GF-D8 (cell line): ENCODE measurements at places on chromosomes 3 and 15.

DNA sequence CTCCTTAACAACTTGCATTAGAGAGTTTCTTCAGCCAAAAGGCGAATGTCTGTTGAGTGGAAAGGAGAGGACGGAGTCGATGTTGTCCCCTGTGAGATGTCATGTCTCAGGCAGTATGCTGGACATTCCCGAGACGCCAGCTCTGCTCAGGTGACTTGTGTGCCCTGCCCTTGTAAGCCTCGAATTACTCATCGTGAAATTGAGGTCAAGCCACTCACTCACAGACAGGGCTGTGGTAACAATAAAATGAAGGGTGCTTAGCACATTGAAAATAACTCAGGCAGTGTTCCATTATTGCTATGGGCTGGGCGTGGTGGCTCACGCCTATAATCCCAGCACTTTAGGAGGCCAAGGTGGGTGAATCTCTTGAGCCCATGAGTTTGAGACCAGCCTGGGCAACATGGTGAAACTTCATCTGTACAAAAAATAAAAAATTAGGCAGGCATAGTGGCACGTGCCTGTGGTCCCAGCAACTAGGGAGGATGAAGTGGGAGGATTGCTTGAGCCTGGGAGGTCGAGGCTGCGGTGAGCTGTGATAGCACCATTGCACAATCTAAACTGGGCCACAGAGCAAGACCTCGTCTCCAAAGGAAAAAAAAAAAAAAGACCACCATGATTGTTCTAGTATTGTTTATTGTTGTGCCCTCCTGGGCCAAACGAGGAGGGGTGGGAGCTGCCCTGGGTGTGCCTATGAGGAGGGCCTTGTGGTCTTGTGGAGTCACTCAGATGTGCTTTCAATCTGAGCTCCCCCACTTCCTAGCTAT, 214.4 kb downstream of the THSD4 start:
- no peak for DNase-seq

DNA sequence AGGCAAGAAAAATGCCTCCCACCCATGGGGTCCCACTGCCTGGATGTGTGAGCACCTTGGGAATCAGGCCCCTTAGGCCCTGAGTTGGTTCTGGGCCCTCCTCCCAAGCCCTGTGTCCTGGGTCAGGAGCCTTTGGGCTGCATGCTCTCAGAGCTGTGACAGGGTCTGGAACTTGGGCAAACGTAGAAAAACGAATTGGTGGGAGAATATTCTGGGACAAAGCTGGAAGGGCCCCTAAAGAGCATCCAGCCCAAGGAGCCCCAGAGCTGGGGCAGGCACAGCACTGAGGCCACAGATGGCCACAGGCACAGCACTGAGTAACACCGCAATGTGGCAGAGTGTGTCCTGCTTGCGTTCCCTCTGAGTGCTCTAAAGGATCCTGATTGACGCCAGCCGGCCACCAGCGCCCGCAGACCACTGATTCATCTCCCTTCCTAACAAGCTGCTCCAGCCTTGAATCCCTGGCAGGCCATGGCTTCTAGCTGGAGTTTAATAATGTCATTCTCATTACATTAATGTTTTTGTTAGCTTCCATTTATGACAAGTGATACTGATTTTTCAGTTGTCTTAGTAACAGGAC, 18.6 kb upstream of the SEC13 start:
- no peak for DNase-seq

DNA sequence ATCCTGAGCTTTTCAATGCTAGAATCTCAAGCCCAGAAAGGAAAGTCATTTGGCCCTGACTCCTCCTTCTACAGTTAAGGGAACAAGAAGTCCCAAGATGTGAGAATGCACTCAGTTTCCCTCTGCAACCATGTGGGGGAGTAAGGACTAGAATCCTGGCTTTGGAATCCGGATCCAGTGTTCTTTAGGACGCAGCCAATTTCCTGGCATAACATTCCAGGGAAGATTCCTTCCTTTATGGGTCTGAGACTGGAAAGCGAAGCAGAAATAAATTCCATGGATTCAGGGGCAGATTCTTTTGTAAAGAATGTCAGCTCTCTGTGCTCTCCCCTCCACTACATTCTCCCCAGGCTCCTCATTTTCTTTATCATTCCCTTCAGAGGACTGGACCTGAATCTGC, 151.8 kb upstream of the SOX14 start:
- DNase-seq: no peak

DNA sequence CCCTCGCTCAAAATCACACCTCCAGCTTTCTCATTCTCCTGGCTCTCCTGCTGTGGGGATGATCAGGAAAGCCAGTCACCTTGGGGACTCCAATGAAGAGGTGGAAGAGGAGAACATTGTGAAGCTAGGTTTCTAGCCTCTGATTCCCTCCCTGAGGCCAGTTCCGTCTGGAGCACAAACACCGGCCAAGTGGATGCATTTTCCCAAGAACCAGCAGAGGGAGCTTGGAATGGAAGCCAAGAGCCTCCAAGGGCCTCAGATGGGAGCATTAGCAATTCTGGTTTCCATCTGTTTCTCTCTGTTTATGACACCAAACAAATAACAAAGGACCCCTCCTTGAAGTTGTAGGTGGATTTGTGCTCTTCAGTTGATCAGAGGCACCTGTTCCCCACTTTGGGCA, 40.6 kb upstream of the NMNAT3 start:
- DNase-seq: no peak
